Mammary epithelial cell (primary cell): ENCODE measurements at places on chromosomes 2 and 18. TPM values are rescaled to one million over a fixed set of nuclear protein-coding genes. Genes with fewer than 3 reads are reported as not detected.
A peak's percentile ranks its signal among the peaks of the same experiment; 100 is the strongest.

The FSIP2 gene
- total RNA-seq = 5.3 TPM

The CCDC74A gene
- total RNA-seq = 7.5 TPM

The REG3A gene
- not detected for total RNA-seq

The SLC39A10 gene
- total RNA-seq = 54.5 TPM

The PDE11A gene
- total RNA-seq = 0.19 TPM in 1 of 2 replicates, not detected in the other

The TRIM43 gene
- 0.24 TPM in 1 of 2 replicates, not detected in the other for total RNA-seq

GRCh38 chr2:73050121-73050545 lies 21.4 kb downstream of the SFXN5 start:
- no peak for DNase-seq

- DNase-seq = no peak
Measured at GRCh38 chr2:71505086-71505769, 51.9 kb downstream of the DYSF start.

GRCh38 chr2:176189681-176190641 lies 1.5 kb downstream of the HOXD1 start:
- DNase-seq = no peak

- DNase-seq = no peak
Measured at GRCh38 chr2:100754951-100755350, 65.0 kb upstream of the NPAS2 start.

DNA sequence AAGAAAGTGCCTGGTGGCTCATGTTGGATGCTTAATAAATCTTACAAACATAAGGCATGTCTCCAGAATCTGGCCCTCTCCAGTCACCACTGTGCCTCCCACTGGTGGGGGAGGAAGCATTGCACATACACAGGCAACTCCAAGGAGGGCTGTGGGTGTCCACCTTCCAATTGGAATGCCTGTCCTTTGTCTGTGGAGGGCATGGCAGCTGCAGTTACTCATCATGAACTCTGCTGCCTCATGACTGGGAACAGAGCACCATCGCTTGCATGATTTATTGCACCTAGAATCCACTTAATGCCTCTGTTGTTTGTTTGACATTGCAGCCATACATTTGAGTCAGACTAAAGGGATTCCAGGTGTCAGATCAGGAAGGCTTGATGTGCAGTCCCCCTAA lies 278.9 kb downstream of the PRKCE start:
- DNase-seq = peak; percentile 39

- no peak for DNase-seq
Measured at GRCh38 chr18:46892842-46893241, 24.5 kb downstream of the PIAS2 start.

GRCh38 chr18:48569139-48569914 lies 30.5 kb downstream of the CTIF start:
- DNase-seq = no peak

- DNase-seq = no peak
Measured at GRCh38 chr18:76823587-76824011, 1.2 kb downstream of the ZNF236 start.

DNA sequence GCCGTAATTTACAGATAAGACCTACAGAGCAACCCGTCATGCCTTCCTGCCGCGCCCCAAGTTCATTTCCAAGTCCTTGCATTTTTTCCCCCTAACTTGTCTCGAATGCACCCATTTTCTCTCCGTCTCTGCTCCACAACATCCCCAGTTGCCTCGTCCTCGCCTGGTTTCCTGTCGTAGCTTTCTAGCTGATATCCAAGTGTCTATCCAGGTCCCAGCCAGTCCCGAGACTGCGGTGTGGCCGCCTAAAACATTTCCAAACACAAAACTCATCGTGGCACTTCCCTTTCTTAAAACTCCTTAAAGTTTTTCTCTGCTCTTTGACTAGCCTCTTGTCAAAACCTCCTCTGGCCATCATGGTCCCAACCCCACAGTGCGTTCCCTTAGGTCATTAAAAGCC lies 1.2 kb upstream of the BARD1 start:
- DNase-seq = peak; percentile 16

- no peak for DNase-seq
Measured at GRCh38 chr18:72541871-72542332, 2.2 kb downstream of the CBLN2 start.

GRCh38 chr2:127220768-127221527 lies 849 bp upstream of the CYP27C1 start:
- DNase-seq = no peak
